Lower leg skin (tissue), 4 donors: ENCODE measurements at places on chromosomes 4 and X.

DNA sequence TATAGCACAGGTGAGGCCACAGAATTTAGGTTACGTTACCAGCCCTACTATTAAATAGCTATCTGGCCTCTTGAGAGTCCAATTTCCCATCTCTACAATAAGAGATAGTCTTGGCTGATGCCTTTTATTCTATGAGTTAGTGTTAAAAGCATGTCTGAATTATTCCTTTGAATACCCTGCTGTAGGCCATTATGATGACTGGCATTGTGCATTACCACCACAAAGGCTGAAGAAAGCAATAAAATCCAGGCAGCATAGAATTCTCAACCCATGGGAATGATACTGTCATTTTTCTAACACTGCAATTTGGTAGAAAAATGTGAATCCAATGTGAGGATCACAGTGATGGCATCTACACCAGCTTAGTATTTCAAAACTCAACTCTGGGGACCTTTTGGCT, 51.4 kb downstream of the OTC start:
- no peak for DNase-seq

GRCh38 chrX:118530219-118530911, 34.8 kb downstream of the DOCK11 start:
- no peak for DNase-seq

DNA sequence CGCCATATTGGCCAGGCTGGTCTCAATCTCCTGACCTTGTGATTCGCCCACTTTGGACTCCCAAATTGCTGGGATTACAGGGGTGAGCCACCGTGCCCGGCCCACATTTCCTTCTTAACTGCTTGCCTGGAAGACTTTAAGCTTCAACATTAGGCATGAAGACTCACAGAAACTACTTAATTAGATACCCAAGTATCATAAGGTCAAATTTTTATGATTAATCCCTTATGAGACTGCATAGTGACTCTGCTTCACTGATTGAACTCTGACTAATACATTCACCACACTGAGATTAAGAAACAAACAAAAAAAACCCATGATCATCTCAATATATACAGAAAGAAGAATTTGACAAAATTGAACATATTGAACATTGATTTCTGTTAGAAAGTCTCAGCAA, 87.4 kb upstream of the KCTD8 start:
- DNase-seq: no peak

- DNase-seq: no peak
Measured at GRCh38 chrX:77444075-77444474, 3.1 kb upstream of the FGF16 start.

DNA sequence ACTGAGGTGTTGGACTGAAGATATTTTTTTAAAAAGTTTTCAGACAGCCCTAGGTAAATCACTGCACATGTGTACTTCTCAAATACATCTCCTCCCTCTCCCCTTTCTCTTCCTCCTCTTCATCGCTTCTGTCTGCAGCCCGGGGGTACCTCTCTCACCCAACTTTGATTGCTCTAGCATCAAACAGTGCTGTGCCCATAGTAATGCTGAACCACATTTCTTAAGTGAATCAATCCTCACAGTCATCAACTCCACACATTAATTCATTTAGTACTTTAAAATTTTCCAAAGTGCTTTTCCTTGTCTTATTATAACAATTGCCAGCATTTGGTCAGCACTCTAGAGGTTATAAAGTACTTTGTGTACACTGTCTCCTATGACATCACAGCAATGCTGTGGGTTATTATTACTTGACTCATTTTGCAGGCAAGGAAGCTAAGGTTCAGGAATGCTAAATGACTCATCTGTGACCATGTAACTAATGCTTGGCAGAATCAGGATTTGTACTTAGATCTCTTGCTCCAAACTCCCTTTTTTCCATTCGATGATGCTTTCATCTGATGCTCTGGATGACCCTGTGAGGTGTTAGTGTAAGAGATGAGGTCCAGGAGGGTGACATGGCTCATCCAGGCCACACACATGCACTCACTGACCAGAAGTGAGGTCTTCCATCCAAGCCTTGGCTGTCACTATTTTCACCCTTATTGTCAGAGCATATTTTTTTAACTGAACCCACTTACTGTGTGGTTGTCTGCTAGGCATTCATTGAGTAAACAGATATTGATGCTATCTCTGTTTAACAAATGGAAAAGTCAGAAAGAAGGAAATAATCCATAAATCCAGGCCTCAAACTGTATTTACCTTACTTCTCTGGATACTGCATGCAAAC, 58.8 kb downstream of the RHOH start:
- DNase-seq: no peak

GRCh38 chr4:123622572-123622971, 226.0 kb downstream of the SPRY1 start:
- no peak for DNase-seq
